ENCODE measurements at places on chromosomes 3 and 15.

GRCh38 chr15:98547275-98547674 lies 101.1 kb upstream of the IGF1R start:
- peak; percentile 39 for DNase-seq

- DNase-seq, result no peak
These were observed 79.8 kb downstream of the CRTC3 start for GRCh38 chr15:90609242-90610180.

DNA sequence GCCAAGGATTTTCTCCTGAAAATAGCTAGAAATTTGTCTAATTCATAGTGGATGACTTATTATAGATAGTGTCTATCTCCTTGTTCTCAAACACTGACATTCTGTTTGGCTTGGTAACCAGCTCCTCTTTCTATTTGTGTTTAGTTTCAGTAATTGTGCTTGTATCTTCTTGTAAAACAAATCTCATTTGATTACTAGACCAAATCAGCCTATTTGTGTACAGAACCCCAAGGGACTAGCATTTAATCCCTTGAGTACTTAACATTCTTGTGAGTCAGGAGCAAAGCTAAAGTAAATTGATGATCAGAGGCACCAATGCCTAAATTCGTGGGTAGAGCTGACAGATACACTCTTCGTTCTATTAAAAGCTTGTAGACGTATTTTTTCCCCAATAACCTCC lies 306.5 kb upstream of the SLITRK3 start:
- no peak for DNase-seq

DNA sequence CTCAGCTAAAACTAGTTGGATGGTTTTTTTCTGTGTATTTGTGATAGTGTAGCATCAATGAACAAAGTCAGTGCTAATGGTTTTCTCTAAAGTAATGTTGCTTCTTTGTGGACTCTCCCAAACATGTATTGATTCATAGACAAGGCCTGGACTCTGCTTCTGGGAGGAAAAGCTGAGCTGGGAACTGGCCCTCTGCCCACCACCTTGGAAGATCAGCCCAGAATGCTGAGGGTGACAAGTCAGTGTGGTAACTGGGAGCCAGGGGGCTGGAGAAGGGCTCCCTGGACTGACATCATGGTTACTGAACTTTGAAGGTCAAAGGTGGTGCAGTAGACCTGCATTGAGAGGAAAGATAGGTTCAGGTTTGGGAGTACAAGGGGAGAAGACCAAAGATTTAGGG lies 3.0 kb downstream of the ARHGAP31 start:
- DNase-seq, result peak; percentile 84

DNA sequence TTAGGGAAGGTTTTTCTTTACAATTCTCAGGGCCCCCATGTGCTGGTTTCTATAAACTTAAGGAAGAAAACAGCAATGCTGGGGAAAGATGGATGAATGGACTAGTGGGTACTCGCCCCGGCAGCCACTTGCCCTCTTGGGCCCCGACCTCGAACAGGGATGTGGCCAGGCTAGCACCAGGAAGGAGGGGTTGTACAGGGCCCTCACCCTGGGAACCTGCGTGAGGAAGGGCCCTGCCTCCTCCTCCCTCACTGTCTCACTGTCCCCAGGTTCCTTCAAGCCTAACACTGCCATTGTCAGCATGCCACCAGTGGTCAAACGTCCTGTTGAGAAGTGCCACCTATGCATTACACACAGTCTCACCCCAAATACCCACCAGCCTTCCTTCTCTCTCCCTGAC lies 9.1 kb downstream of the ADAMTS17 start:
- DNase-seq, result no peak

DNA sequence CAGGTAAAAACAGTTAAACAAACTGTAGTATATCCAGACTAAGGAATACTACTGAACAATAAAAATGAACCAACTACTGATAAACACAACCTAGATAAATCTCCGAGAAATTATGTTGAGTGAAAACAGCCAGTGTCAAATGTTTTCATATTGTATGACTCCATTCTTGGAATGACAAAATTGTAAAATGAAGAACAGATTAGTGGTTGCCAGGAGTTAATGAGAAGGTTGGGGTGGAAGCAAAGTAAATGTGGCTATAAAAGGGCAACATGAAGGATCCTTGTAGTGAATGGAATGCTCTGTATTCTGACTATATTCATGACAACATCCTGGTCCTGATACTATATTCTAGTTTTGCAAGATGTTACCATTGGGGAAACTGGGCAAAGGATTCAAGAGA lies 27.5 kb upstream of the ACKR4 start:
- peak; percentile 42 for DNase-seq

DNA sequence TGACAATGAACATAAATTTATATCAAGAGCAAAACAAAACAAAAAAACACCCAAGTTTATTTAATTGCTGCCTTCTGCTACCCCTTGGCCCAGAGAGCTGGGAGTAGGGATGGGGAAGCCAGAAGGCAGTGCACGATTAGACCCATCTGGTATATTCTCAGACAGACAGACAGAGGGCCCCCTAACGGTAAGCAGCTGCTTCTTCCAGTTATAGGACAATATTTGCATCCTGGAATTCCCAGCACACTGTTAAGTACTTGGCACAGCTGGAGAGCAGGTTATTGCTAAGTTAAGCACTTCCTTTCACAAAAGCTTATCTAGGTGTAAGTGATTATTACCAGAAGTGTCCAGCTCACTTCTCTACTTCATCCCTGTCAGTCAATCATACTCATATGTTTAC lies 39.3 kb downstream of the C2CD4B start:
- DNase-seq, result peak; percentile 58

GRCh38 chr3:145581694-145582093 lies 579.3 kb downstream of the PLOD2 start:
- no peak for DNase-seq

DNA sequence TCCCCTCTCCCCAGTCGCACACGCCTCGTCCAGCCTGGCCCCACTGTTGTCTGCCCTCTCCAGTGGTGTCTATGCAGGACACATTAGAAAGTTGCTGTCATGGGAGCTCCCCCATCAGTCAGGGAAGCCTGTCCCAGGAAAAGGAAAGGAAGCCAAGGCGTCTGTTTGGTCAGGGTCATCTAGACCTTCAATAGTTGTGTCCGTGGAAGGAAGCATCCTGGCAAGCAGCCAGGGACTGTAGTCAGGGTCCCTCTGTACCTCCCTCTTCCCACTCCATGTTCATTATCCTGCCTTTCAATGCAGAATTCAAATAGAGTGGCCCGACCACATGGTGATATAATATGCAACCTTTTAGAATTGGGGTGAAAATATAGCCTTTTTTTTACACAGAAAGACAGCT lies 60.7 kb upstream of the RAB6B start:
- DNase-seq, result no peak

DNA sequence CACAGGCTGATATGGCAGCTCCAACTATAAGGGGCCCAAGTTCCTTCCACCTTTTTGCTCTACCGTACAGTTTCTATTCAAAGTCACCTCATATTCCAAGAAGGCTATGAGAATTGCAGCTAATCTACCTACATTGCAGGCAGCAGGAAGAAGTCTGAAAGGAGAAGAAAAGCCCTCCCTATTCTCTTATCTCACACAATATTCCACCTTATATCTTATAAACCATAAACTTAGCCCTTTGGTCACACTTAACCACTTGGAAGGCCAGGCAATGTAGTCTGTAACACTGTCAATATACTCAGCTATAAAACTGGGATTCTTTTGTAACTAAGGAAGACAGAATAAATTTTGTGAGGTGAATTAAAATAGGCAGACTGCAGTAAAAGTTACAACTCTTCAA lies 54.9 kb downstream of the TBC1D5 start:
- no peak for DNase-seq

DNA sequence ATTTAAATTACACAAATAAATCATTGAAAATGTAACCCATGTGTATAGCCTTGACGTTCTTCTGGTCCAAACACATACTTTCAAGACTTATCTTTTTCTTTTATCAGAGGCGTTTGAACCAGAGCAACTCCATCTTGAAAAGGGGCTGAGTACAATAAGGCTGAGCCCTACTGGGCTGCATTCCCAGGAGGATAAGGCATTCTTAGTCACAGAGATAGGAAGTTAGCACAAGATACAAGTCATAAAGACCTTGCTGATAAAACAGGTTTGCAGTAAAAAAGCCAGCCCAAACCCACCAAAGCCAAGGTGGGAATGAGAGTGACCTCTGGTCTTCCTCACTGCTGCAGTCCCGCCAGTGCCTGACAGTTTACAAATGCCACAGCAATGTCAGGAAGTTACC lies 101.0 kb upstream of the IGSF10 start:
- no peak for DNase-seq

- no peak for DNase-seq
These were observed 1002.8 kb upstream of the NR2F2 start for GRCh38 chr15:95327661-95328060.

DNA sequence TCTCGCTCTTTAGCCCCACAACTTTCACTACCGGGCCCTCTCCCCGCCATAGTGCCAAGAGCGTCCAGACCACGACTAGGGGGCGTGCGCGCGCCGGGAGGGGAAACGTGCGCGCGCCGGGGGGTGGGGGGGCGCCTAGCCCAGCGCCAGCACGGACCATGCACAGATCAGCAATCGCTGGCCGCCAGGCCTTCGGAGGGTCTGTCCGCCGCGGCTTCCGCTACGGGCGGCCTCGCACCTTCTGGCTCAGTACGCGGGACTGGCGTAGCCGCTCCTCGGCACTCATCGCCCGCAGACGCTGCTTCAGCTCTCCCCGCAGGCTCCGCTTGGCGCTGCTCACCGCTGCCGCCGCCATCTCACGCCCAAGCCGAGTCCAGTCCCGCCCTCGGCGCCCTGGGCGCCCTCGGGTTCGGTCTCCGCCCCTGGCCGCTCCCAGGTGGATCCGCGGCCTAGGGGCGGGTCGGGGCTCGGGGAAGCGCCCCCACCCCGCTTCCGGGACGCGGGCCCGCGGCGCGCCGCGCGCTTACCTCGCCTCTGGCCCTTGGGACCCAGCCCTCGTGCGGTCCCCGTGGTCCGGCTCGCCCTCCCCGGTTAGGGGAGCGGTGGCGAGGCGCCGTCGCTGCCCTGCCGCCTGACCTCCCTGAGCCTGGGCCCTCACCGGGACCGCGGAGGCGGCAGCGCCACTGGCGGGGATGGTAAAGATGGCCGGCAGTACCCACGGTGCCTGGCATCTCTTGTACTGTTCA lies at the start of gene MTHFS:
TSS of gene MTHFS (minus strand) at position 381 of the 746 bp plus-strand sequence. CDS start at position 355, 26 bp downstream.
- DNase-seq, result peak; percentile 56

DNA sequence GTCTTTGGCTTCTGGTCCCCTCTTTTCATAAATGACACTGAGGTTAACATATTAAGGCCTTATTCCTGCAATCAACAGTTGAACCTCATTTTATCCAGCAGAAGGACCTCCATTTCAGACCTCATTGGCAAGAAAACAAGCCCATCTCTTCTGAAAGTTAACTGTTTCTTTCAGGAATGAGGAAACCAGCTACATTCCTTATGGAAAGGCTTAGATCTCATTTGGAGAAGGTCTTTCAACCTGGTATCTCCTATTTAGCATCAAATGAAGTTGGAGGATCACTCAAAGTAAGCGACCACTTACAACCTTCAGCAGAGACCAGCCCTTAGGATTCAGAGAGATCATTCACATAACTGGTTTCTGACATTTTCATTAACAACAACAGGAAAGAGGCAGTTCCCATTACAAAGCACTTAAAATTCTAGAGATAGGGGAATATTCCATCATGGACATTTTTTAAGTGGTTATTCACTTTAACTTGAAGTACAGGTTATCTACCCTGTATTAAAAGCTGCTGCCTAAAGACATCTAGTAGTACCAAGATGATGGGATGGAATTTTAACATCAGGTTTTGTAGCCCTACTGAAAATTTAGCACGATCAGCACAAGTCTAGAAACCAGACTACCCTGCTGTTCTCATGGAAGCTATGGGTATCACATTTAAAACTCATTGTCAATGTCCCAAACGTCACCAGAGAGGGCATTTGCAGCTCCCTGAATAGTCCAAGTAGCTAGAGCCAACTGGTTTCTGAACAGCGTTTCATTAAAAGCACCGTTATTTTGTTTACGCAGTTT lies 30.4 kb downstream of the TFRC start:
- no peak for DNase-seq

DNA sequence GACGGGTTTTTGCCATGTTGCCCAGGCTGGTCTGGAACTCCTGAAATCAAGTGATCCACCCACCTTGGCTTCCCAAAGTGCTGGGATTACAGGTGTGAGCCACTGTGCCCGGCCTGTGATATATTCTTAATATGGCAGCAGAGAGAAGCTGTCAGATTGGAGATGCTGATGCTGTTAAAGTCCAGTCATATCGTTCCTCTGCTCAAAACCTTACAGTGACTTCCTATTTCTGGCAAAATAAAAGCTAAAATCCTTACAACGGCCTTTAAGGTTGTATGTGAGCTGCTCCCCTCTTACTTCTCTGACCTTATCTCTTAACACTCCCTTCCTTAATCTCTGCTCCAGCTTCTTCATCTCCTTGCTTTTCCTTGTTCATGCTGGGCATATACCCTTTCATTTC lies 26.6 kb upstream of the MGA start:
- DNase-seq, result no peak

DNA sequence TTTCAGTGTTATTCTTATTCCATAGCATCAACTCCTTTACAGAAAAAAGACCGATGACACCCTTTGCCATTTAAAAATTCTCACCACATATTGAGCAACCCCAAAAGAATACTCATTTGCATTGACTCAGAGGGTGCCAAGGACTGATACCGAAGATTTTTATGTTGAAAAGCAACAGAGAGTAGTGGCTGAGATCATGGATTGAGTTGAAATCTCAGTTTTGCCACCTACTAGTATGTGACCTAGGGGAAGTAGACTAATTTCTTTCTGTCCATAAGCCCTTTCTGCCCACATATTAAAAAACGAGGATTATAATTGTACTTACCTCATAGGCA lies 313.9 kb upstream of the SATB1 start:
- DNase-seq, result no peak

DNA sequence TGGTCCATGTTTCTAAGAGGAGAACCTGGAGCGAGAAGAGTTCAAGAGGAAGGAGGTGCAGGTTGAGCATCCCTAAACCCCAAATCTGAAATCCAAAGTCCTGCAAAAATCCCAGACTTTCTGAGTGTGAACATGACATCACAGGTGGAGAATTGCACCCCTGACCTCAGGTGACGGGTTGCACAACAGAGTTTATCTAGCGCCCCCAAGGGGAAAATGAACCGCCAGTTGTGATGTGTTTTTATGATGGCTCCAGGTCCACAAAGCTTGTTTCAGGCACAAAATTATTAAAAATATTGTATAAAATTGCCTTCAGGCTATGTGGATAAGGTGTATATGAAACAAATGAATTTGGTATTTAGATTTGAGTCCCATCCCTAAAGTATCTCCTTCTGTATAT lies 420.0 kb downstream of the GABRB3 start:
- DNase-seq, result no peak

DNA sequence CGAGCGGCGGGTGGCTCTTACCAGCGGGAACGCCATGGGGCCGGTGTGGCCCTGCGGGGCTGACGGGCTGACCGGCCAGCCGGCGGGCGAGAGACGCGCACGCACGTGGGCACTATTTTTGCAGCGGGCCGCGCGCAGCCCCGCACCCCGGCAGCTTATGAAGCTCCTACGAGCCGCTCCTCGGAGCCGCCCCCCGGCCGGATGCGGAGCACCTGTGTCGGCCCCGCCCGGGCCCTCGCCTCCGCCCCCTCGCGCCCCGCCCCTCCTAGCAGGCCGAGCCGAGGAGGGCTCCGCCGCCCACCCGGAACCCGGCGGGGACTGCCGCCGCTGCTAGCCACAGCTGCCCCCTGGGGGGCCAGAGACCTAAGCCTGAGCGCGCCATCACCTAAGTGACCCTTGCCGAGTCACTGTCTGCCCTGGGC lies 683 bp upstream of the CPEB1 start:
- DNase-seq, result no peak

GRCh38 chr3:50600141-50600753 lies 11.3 kb downstream of the CISH start:
- DNase-seq, result no peak

All from foreskin fibroblast (primary cell).